NCI-H2081 (cell line): ENCODE measurements at places on chromosomes 2 and 18.

GRCh38 chr2:173401716-173402326 is 47.1 kb downstream of the CDCA7 start:
- no peak for DNase-seq

GRCh38 chr18:31162825-31163435 is at the start of gene DSC1:
Gene DSC1, minus strand, starts transcription at chr18:31162856. Its CDS starts 262 bp downstream, at chr18:31162594.
- no peak for DNase-seq

GRCh38 chr18:9546468-9546867 is 67.9 kb downstream of the PPP4R1 start:
- DNase-seq, result no peak

DNA sequence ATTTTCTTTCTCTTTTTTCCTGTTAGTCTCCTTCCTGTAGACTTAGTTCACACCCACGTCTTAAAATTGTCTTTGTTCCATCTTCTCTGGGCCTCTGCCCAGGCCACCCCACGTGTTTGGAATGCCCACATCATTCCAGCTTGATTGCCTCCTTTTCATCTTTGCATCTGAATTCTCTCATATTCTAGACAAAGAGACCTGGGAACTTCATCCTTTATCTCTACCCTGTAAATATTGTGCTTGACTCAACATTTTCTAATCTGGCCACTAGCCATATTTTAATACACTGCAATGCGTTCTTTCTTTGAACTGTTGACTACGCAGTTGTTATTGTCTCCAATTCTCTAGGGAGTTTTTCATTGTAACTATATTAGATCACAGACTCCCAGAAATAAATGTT is 187.5 kb upstream of the NRXN1 start:
- DNase-seq, result no peak
